RWPE2 (cell line): ENCODE measurements at places on chromosomes 1 and 21.

DNA sequence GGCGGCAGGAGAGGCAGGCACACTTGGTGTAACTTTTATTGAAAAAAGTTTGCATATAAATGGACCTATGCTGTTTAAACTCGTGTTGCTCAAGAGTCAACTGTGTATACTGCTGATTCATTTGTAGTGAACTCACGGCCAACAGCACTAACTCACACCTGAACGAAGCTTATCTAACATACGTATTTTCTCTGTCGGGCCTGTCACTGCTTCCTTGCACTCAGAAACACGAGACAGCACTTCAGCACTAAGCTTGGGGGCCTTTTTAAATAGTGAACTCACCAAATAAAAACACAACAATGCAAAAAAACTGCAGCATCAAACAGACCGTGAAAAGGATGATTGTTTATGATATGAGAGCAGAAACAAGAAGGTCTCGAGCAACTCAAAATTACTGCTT lies 58.9 kb upstream of the NEK2 start:
- DNase-seq, result no peak

- DNase-seq, result no peak
Observed at GRCh38 chr1:189499736-189500135, 977.9 kb downstream of the BRINP3 start.

DNA sequence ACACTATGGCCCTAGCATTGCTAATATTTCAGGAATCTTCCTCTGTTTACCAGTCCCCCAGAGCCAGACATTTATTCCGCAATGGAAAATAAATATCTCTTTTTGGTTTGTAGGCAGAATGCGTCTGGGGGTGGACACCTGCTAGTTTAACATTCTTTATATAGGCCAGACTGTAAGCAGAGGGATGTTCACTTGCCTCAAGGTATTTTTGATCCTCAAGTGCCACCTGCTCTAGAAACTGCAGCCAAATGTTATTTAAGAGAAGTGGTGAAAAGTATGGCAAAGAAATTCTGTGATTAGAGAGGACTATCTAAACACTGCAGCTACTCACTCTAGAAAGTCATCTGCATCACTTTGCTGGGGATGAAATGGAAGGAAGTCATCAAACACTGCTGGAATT lies 164.7 kb downstream of the NEGR1 start:
- DNase-seq, result no peak

DNA sequence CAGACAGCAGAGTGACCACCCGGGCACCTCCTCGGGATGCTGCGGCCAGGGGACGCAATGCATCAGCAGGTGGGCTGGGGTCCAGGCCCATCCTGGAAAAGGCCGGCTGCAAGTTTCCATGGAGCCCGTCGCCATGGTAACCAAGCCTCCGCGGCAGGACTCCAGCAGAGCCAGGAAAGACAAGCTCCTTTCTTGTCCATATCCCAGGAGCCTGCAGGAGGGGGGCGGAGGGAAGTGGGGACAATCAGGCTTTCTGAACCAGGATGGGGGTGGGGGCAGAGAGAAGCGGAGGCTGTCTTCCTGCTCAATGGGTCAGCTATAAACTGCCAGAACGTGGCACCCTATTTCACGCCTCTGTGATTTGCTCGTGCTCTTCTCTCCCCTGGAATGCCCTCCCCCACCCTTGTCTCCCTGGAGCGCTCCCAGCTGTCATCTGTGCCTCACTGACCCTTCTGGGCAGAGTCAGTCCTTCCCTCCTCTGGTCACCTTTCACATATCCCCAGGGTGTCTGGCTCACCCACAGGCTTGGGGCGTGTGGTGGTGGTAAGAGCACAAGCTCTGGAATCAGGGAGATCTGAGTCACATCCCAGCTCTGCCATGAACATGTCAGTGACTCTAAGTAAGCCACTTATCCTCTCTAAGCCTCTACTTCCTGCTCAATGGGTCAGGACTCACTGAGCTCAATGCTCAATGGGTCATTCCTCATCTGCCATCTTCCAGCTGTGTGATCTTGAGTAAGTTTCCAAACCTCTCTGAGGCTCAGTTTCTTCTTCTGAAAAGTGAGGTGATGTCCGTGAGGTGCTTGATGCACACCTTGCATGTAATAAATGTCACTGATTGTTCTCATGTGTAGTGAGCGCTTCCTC lies 58.9 kb upstream of the LAPTM5 start:
- DNase-seq, result no peak

GRCh38 chr1:215474940-215475339 lies 92.2 kb upstream of the KCTD3 start:
- DNase-seq, result no peak

DNA sequence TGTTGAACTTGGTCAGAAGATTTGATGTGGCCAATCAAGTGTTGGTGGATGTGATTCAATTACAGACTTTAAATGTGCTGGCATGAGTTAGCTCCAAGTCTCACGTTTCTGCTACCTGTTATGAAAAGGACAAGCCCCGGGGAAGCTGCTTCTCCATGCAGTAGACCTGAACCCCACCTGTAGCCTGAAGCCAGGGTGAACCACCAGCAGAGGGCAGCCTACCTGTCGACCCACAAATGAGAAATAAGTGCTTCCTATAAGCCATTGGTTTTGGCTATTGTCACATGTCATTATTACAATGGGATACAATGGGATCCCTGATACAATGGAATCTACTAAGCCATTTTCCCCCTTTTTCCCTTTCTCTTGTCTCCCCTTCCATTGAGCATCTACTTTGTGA lies 230.2 kb downstream of the PRDM2 start:
- DNase-seq, result no peak

- no peak for DNase-seq
Observed at GRCh38 chr1:1098681-1099421, 17.0 kb downstream of the C1orf159 start.

- no peak for DNase-seq
Observed at GRCh38 chr1:178644308-178645120, 80.5 kb upstream of the RALGPS2 start.

- no peak for DNase-seq
Observed at GRCh38 chr1:67175530-67176087, 9.4 kb downstream of the IL23R start.

- DNase-seq, result no peak
Observed at GRCh38 chr1:37432716-37433115, 41.7 kb upstream of the ZC3H12A start.

DNA sequence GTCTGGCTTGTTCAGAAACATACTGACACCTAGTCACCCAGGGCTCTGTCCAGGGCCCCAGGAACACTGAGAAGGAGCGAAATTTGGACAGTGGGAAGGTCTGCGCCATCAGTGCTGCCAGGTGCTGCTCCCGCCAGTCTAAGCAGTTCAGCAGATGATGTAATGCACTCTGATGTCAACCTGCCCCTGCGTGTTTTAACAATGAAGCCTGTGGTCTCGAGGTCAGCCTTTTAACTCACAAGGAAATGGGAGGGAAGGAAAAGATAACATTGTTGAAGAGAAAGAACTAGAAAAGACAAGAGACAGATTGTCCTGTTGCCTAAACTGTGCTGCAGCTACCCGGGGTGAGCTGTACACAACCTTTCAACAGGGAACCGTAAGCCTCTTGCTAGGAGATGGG lies 126.6 kb upstream of the IFFO2 start:
- no peak for DNase-seq

DNA sequence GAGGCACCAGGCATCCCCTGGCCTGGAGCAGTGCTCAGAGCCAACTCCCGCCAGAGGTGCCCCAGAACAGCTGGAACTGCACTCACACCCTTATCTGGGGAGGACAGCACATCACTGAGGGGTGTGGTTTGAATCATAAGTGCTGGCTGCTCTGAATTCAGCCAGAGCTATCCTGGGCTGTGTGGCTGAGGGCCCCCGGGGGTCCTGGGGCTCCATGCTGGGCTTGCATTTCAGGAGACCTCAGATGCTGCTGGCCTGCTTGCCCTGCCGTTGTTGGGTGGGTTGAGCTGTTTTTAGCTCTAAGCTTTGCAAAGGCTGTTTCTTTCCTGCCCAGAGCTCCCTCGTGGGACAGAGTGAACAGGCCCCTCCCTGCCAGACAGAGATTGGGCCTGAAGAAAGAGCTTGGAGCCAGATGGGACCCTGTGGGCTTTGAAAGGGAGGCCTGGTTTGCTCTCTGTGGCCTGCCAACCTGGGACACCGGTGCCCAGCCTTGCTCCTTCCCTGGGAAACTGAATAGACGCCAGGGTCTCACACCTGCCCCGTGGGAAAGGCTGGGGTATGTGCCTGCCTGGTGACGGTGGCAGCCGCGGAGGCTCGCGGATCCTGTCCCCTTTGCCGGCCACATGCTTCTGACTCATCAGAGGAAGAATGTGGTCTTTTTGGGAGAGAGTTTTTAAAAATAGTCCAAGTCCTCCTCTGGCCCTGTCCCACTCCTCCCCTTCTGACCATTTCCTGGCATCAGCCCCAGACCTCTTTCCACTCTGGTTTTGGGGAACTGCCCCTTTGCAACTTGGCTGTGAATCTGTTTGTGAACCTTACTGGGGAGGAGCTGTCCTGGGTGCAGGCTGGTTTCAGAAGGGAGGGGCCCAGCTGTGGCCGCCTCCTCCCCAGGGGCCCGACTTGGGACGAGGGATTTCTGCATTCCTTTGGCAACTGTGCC lies 30.0 kb downstream of the ARHGEF10L start:
- no peak for DNase-seq

DNA sequence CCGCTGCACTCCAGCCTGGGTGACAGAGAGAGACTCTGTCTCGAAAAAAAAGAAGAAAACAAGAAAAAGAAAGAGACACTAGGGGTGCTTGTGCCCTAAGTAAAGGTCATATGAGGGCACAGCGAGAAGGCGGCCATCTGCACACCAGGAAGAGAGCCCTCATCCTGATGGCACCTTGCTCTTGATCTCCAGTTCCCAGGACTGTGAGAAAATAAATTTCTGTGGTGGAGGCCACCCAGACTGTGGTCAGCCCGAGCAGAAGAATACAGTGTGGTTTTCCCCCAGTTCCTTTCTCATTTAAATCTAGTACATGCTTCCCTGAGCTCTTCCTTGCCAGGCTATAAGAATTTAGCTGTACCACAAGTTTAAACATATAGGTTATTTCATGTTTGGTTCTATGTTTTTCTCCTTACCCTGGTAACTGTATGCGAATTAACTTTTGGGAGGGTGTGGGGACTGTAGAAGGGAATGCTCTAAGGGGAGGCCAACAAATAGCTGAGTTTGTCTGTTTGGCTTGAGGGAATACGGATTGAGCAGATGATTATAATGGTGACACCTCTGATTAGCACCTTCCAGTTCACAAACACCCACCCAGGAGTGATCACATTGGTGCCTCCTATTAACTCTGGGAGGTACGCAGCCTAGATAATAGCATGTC lies 119.6 kb upstream of the ERRFI1 start:
- DNase-seq, result no peak

- no peak for DNase-seq
Observed at GRCh38 chr1:8663915-8664329, 153.5 kb downstream of the RERE start.

DNA sequence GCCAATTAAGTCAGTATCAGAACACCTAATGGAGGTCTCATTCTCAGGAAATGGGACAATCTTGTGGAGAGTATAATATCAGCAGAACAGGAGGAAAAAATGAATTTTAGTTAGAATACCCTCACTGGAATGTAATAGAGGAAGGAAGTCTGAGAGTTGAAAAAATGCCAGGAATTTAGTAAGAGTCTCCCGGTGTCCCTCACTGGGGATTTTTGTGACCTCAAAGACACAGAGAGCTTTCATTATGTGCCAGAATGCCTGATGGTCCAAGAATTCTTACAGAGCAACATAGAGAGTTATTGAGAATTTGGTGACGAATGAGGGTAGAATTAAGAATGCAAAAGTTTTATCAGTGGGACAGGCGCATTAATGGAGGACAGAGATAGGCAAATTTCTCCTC lies 443.5 kb upstream of the B3GALT2 start:
- no peak for DNase-seq

DNA sequence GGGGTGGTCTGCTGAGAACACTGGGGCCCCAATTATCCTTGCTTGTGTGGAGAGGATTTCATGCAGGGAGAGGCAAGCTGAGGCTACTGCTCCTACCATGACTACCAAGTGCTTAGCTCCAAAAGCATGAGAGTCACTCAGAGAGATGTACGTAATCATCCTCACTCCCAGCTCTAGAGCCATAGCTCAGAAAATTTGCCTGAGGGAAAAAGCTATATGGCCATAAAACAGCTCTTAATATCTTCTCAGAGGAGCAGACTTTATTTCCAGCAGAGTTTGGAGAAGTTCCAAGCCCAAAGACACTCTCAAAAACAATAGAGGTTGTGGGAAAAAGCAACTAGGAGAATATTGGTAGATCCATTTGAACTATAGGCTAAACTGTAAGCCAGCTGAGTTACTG lies 106.4 kb upstream of the PBX1 start:
- DNase-seq, result no peak

GRCh38 chr1:94314222-94314858 lies 77.0 kb upstream of the ARHGAP29 start:
- no peak for DNase-seq

DNA sequence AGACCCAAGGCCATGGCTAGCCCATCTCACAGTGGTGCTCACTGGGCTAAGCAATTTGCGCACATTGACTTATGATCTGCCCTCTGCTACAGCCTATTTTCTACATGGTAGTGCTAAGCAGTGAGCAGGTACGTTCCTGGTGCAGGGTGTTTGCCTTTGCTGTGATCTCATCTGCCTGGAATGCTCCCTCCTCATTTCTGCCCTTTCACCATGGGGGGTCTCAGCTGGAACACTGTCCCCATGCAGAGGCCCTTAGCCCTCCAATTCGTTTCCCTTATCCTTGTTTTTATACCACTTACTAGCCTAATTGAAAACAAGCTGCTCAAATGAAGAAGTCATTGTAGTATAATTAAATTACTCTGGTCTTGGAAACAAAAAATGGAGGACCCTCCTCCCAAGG lies 2.0 kb upstream of the B3GALT5 start:
- DNase-seq, result no peak

- DNase-seq, result no peak
Observed at GRCh38 chr1:158400871-158401270, 1.6 kb upstream of the OR10T2 start.

DNA sequence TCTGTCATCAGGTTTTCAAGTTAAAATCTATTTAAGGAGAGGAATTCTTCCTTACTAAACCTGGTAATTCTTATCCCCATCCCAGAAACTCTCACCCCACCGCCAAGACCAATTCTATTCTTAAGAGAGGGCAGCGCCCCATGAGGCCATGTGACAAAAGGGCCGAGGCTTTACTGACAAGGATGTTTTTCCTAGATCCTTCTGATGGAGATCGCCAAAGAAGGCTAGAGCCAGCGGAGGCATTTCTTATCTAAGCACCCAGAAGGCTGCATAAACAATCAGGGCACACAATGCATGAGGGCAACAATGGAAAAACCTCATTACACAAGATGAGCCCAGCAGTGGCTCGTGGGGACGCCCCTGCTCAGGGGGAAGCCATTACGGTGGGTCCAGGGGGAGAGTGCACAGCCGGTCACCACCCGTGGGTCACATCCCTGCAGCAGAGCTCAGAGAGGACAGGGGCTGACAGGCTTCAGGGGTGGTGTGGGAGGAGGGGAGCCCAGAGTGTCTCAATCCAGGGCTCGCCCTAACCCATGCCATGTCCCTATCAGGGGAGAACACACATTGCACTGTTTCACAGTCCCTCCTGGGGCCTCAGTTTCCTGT lies 88.7 kb downstream of the ITPKB start:
- DNase-seq, result no peak

DNA sequence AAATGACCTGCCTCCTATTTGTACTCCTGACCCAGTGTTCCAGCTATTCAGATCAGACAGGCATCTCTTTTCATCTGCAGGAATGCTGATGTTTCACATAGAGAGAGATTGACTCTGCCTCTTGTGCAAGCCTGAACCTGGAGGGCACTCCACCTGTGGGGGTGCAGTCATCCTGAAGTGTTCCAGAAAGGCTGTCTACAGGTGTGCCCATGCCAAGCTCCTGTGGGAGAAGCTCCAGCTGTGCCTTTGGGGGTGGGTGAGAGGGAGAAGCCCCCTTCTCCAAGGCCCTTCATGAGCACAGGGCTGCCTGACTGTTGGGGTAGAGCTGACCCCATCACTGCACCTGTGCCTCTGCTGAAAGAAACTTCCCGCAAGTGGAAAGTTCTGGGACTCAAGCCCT lies 22.8 kb downstream of the IFI44 start:
- no peak for DNase-seq
